ENCODE measurements at places on chromosomes 5 and 9.

- H3K27me3 ChIP-seq = no peaks in the 10 kb centered on the region
- peaks cover 3% of the 10 kb centered on the region for H3K36me3 ChIP-seq
- H3K4me3 ChIP-seq = peak within 1 kb of the TSS; percentile 93
- DNase-seq = peak; percentile 78
- peak within 1 kb of the TSS; percentile 87 for H3K27ac ChIP-seq
These were observed at the start of gene CCDC152 for GRCh38 chr5:42756606-42757601. Gene CCDC152, plus strand, starts transcription at chr5:42756818. Its CDS starts 2,304 bp downstream, at chr5:42759122.

GRCh38 chr5:26329562-26330189, 708.7 kb downstream of the CDH9 start:
- H3K4me1 ChIP-seq = peaks cover 3% of the 10 kb centered on the region
- H3K27ac ChIP-seq = no peak overlapping the region
- H3K27me3 ChIP-seq = no peaks in the 10 kb centered on the region
- H3K4me3 ChIP-seq = no peak overlapping the region

GRCh38 chr5:25950681-25951080, 1087.7 kb downstream of the CDH9 start:
- H3K27ac ChIP-seq = no peak overlapping the region
- H3K27me3 ChIP-seq = no peaks in the 10 kb centered on the region
- no peak for DNase-seq
- H3K4me1 ChIP-seq = peaks cover 8% of the 10 kb centered on the region
- H3K4me3 ChIP-seq = no peak overlapping the region

DNA sequence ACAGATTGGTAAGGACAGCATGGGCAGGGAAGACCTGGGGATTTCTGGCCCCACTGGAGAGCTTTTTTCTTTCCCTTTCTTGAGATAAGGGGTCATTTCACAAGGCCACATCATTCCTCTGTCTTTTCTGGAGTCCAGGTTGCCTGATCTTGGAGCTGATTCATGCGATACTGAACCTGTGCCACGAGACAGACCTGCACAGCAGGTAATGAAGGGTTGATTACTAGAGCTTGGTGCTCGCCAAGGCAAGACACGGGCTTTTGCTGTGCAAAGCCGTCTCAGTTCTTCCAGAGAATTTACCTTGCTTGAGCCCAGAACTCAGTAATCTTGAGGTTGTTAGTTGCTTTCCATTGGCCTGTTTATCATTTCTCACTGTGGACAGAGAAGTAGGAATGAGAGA, 39.2 kb downstream of the NUP188 start:
- no peak overlapping the region for H3K4me3 ChIP-seq
- no peaks in the 10 kb centered on the region for H3K27me3 ChIP-seq
- DNase-seq = no peak
- no peaks in the 10 kb centered on the region for H3K4me1 ChIP-seq
- H3K27ac ChIP-seq = no peak overlapping the region

DNA sequence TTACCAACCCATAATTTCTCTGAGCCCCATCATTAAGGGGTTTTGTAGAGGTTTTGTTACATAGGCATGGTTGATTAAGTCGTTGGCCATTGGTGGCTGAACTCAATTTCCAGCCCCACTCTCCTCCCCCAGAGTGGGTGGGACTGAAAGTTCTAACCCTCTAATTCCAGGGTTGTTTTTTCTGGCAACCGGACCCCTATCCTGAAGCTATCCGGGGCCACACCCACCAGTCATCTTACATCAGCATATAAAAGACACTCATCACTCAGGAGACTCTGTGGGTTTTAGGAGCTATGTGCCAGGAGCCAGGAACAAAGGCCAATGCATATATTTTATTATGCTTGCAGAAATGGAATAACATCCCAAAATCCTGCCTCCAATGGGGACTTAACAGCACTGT, 186.0 kb downstream of the NXNL2 start:
- no peak overlapping the region for H3K27ac ChIP-seq
- H3K36me3 ChIP-seq = no peaks in the 10 kb centered on the region
- no peaks in the 10 kb centered on the region for H3K27me3 ChIP-seq
- H3K4me3 ChIP-seq = no peak overlapping the region

DNA sequence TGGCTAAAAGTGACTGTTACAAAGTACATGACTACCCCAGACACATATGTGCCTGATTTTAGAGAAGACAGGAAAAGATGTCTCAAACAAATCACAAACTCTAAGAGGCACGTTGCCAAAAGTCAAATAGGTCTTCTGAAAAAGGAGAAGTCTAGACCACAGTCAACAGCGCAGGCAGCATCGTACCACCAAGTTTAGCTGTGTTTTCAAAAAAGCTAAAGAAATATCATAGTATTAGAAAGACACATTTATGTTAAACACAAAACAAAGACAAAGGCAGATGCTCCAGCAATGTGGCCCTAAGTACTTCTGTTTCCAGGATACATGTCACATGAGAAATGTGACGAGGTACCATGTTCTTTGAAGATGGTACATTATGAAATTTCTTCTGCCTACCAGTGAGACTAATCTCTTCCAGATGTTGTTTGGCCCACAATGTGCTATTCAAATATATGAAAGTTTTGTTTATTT, 43.5 kb downstream of the LPAR1 start:
- no peaks in the 10 kb centered on the region for H3K36me3 ChIP-seq
- H3K27me3 ChIP-seq = no peaks in the 10 kb centered on the region
- no peak overlapping the region for H3K27ac ChIP-seq
- H3K4me3 ChIP-seq = no peak overlapping the region

GRCh38 chr5:134406390-134406789, 5.3 kb downstream of the CDKN2AIPNL start:
- H3K4me1 ChIP-seq = peaks cover 18% of the 10 kb centered on the region
- no peak overlapping the region for H3K27ac ChIP-seq
- no peak overlapping the region for H3K4me3 ChIP-seq
- H3K27me3 ChIP-seq = no peaks in the 10 kb centered on the region

GRCh38 chr5:115463983-115464382, 80.6 kb downstream of the FEM1C start:
- peaks cover 8% of the 10 kb centered on the region for H3K4me1 ChIP-seq
- no peak for DNase-seq
- H3K4me3 ChIP-seq = no peak overlapping the region
- no peaks in the 10 kb centered on the region for H3K36me3 ChIP-seq
- no peak overlapping the region for H3K27ac ChIP-seq
- H3K27me3 ChIP-seq = no peaks in the 10 kb centered on the region

- H3K27ac ChIP-seq = no peak overlapping the region
- no peaks in the 10 kb centered on the region for H3K4me1 ChIP-seq
- H3K4me3 ChIP-seq = no peak overlapping the region
- H3K36me3 ChIP-seq = no peaks in the 10 kb centered on the region
These were observed 30.4 kb downstream of the DUSP1 start for GRCh38 chr5:172740428-172741205.

- no peaks in the 10 kb centered on the region for H3K27me3 ChIP-seq
- peak; percentile 72 for DNase-seq
- H3K27ac ChIP-seq = peak overlapping the region; percentile 91
- H3K36me3 ChIP-seq = 0 out of 2 replicates have a peak, but pooled peaks cover under 1% of the 10 kb centered on the region
- H3K4me1 ChIP-seq = peaks cover 40% of the 10 kb centered on the region
These were observed 2.1 kb downstream of the EDIL3 start for GRCh38 chr5:84382363-84383295.

Measured in WTC11 (cell line).